ENCODE measurements at places on chromosomes 1 and 21.

DNA sequence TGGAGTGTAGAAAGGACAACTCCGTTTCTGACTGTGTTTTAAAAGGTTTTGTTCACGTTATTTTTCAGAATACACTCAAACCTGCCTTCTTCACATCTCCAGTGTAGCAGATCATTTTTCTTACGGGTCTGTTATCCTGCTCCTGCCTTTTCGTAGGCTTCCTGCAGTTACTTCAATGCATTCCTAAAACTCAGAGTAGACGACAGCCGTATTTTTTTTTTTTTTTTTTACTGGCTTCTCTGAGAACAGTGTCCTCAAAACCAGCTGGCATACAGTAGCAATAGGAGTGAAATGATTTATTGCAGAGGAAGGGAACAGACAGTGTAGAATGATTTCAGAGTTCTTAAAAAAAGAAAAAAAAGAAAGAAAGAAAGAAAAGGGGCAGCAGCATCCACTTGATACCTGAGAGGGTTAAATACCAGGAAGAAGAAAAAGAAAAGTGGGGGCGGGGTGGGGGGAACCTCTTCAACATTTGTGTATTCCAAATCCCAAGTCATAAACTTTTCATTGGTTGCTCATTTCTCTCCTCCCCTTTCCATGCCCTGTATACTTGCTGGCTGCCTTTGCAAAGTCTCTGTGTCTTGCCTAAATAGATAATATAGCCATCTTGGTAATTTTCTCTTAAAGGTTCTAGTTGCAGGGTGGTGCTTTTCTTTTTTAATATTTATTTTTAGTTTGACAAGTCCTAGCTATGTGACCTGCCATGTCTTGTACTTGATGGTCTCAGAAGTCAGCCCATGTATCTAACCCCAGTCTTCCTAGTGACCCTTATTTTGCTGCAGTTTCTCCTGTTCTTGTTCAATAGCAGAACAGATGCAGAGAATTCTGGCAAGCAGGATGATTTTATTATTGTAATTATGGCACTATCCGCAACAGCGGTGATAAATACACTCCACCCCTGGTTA is 2.8 kb downstream of the TGFB2 start:
- DNase-seq = no peak

GRCh38 chr1:21330544-21330943 is 40.3 kb upstream of the ECE1 start:
- no peak for DNase-seq

DNA sequence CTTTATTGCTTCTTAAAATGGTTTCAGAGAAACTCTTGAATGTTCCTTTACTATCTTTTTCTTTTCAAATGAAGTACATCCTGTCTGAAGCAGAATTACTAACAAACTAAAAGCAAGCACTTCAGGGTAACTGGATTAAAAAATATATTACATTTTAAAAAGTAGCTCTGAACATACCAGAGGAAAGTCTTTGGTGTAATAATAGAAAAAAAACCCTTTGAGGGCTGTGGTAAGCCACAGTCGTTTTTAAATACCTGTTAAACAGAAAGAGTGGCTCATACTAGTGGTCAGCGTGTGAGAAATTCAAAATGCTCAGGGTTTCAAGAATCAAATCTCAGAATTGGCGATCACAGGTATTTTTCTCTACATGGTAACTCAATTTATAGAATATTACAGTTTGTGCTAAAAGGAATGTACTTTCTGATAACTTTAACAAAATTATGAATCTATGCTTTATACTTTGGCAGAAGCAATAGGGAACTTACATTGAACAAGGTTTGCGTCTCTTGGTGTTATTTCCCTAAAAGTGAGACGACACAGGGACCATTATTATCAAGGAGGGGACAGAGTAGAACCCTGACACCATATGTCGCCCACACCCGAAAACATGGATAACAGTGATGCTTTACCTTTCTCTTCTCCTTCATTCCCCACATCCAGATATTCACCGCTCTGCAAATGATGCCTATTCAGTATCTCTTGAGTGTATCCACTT is 97.0 kb upstream of the DPH5 start:
- no peak for DNase-seq

DNA sequence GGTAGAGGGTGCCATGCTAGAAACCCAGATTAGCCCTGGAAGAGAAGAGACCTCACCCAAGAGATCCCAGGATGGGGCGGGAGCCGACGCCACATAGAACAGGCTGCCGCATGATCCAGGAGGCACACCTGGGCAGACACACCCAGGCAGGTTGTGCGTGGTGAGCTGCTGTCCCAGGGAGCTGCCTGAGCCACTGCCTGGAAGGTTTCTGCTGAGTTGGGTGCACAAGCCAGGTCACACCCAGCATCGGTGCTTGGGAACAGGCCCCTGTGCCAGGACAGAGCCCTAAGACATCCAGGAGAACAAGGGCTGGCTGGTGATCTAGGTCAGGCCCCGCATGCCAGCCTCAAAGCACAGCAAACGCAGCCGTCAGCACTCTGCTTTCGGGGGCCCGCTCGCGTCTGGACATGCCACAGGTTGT is 40.2 kb downstream of the CTNNBIP1 start:
- DNase-seq = no peak

GRCh38 chr1:198837278-198838021 is 198.6 kb downstream of the PTPRC start:
- DNase-seq = no peak

GRCh38 chr1:100893718-100894117 is 924 bp downstream of the EXTL2 start:
- no peak for DNase-seq

DNA sequence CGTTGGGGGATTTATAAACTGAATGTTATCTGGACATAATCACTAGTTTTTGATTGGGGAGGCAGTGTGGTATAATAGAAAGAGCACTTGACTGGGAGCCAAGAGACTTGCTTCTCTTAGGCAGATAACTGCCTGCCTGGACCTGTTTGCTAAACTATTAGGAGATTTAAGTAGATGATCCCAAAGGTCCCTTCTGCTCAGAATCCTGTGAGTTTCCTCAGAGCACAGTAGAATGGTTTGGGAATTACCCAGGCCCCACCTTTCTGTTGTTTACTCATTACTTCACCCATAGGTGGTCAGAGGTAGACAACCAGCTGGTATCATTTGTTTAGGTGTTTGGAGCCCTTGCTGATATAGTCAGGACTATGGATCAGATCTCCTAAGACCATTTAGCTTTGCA is 10.3 kb upstream of the PODN start:
- no peak for DNase-seq

DNA sequence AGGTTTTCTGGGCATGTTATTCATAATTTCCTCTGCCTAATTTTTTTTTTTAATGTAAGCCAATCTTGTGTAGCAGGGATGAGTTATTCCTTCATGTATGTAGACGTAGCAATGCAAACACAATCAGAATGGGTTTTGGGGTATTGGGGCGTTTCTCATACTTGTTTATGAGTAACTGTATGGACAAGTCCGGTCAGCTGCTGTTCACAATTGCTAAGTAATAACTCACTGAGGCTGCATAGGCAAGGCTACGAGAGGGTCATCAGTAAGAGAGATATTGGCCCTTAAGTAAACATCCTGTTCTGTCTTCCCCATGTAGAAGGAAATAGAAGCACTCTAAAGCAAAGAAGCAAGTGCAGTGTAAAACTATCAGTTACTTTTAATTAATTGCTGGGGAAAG is 9.5 kb upstream of the TARS2 start:
- DNase-seq = no peak

DNA sequence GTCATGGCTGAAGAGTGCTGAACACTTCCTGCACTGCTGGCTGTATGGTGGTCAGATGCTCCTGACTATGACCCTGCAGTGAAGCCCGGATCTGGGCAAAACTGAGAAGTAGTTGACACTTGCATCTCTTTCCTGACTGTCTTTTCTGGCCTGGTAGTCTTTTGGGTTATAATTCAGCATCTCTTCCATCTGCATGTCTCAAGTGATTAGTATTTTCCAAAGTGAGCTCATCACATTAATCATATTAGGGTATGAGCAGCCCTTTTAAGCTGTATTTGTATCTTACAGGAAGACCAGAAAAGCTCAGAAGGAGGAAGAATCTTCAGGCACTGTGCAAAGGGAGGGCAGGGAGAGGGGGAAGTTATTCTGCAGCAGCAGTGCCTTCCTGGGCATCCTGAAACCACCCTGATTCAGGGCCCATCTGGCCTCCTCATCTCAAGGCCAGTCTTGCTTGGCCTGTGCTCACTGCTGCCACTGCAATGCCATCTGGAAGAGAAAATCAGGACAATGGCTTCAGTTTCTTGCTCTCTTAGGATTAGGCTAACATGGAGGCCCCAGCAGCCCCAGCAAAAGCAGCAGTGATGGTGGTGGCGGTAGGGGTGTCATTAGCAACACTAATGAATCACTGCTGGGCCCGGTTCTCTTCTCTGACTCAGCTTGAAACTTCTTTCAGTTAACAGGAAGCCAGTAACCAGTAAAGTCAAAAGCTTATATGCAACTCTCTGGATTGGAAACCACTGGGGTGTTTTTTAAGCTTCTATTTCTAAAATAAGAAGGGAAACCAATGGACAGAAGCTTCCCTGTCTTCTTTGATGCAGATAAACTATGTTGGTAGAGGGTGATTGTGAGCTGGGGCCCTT is 63.3 kb upstream of the WDR26 start:
- DNase-seq = peak; percentile 65

- no peak for DNase-seq
These were observed 459.0 kb downstream of the SIPA1L2 start for GRCh38 chr1:232170909-232171308.

DNA sequence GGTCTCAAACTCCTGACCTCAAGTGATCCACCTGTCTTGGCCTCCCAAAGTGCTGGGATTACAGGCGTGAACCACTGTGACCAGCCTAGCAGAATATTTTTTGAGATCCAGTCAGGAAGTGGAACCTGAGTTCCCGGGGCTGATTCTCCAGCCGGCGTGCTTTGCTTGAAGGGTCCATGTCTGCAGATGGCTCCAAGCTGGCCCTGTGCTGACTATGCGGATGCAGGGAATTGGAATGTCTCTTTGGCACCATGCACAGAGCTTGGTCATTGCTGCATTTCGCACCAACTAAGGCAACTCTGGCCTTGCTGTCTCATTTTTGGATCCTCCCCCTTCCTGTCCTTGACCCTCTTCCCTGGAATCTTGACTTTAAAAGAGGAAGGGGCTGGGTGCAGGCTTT is 28.1 kb downstream of the ARHGEF10L start:
- DNase-seq = no peak

DNA sequence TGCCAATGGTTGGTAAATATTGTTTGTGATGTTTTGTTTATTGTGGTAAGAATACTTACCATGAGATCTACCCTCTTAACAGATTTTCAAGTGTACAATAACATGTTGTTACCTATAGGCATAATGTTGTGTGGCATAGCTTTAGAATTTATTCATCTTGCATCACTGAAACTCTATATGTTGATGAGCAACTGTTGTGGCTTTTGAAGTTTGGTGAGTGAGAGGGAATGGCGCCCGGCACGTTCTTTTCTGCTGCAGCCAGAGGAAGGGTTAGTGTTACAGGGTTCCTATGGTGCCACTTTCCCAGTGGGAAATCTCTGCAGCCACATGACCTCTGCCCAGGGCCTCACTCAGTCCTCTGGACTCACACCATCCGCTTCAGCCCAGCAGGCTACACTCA is 342.5 kb upstream of the ADGRL2 start:
- no peak for DNase-seq

DNA sequence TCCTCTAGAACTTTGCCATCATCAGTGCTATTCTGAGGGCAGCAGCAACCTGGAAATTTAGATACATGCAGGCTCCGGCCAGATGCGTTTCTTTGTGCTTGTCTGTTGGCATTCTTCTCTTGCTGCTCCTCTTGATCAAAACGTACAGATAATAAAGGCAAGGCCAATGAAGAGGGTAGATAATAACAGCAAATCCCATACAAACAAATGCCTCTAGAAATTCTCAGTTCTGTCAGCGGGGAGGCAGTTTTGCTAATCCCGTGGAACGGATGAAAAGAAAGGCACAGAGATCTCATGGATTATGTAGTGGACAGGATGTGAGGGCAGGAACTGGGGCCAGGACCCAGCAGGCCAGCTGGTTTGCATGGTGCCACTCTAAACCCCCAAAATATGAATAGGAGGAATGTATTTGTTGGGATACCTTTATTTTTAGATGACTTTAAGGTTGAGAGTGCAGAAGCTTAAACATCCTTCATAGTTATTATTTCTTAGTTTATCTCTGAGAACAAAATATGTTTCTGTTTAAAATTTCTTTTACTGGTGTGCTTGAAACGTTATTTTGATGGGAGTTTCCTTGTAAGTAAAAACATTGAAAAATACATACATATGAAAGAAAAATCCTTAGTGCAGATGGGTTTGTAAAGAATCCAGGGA is 1.5 kb downstream of the ITSN1 start:
- DNase-seq = no peak

DNA sequence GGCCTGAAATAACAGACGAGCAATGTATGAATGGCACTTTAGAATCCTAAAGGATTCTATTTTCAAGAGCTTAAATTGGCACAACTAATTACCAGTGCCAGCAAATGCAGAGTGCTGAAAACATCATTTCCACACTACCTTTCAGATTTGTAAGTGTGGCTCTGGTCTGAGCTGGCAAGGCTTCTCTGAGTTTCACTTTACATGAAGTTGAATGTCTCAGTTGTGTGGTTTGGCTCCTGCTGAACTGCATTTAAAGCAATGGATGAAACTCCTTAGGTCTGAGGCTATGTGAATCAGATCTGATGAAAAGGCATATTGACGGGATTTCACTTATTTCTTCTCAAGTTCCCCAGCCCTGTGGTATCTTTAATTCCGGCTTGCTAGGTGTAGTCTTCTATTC is 114.8 kb upstream of the PTGFR start:
- DNase-seq = no peak

- DNase-seq = peak; percentile 15
These were observed 30.0 kb upstream of the RCSD1 start for GRCh38 chr1:167599957-167600581.

- DNase-seq = no peak
These were observed 11.8 kb upstream of the RASSF5 start for GRCh38 chr1:206495493-206496046.

- DNase-seq = no peak
These were observed 95.5 kb downstream of the IFI44 start for GRCh38 chr1:78745111-78745510.

GRCh38 chr1:114126261-114127095 is 27.2 kb downstream of the SYT6 start:
- DNase-seq = no peak

GRCh38 chr1:192545896-192546521 is 29.6 kb upstream of the RGS1 start:
- DNase-seq = no peak

DNA sequence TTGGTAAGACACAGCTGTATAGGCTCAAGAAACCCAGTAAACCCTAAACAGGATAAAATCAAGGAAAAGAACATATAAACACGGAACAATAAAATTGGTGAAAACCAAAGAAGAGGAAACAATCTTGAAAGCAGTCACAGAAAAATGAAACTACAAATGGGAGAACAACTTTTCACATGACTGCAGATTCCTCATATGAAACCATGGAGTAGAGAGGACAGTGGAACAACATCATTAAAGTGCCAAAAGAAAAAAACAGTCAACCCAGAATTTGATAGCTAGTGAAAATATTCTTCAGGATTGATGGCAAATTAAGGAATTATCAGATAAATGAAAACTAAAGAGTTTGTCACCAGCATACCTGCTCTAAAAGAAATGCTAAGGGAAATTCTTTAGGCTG is 23.9 kb upstream of the B3GALT5 start:
- DNase-seq = no peak
